HTR-8/SVneo (cell line): ENCODE measurements at places on chromosomes 13 and 19.
A peak's percentile ranks its signal among the peaks of the same experiment; 100 is the strongest.

GRCh38 chr19:46678110-46678732 is 17.2 kb upstream of the DACT3 start:
- no peak for DNase-seq

- DNase-seq = peak; percentile 30
Observed at GRCh38 chr13:75685239-75685697, 49.1 kb downstream of the LMO7 start.

DNA sequence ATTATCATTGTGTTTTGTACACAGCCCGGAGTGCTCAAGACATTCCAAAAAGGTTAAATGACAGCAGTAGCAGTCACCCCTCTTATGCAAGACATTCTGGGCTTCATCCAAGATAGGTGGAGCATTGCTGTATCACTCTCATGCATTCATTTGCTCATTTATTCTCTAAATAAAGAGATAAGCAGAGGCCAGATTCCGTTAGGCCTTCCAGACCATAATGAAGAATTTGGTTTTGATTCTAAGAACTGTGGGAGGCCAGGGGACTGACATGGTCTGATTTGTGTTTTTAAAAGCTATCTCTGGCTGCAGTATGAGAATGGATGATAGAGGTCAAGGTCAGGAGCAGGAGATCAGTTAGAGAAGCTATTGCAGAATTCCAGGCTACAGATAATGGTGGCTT is 145.8 kb downstream of the KCNRG start:
- DNase-seq = no peak

- DNase-seq = no peak
Observed at GRCh38 chr19:49423985-49424303, 703 bp upstream of the PTH2 start.

- DNase-seq = no peak
Observed at GRCh38 chr13:43579321-43579720, 207.5 kb downstream of the ENOX1 start.

- DNase-seq = peak; percentile 81
Observed at GRCh38 chr19:56567274-56568120, at the start of gene ZNF470. Gene ZNF470 (plus strand): TSS chr19:56567468. CDS start chr19:56570312, 2,844 bp downstream.
